Suppressor macrophage treated with lipopolysaccharide for 4 hours (primary cell): ENCODE measurements at places on chromosomes 2 and 18.

DNA sequence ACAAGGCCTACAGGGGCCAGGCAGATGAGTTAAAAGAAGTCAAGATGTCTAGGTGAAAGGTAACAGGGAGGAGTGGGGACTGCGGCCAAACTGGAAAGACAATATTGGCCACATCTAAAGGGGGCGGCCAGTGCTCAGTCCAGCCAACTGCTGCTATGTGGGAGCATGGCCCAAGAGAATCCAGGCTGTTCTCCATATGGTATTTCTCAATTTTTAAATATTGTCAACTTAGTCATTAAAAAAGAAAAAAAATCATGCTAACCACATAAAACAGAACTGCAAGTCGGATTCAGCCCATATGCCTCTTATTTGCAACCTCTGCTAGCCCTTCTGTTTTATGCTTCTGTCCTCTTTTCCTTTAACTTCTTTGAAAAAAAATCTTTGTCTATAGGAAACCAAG is 14.8 kb downstream of the TRABD2A start:
- DNase-seq, result no peak

- DNase-seq, result no peak
Observed at GRCh38 chr2:201228912-201229290, 31.4 kb upstream of the CASP8 start.

GRCh38 chr18:80086281-80086680 is 22.8 kb upstream of the ADNP2 start:
- no peak for DNase-seq

DNA sequence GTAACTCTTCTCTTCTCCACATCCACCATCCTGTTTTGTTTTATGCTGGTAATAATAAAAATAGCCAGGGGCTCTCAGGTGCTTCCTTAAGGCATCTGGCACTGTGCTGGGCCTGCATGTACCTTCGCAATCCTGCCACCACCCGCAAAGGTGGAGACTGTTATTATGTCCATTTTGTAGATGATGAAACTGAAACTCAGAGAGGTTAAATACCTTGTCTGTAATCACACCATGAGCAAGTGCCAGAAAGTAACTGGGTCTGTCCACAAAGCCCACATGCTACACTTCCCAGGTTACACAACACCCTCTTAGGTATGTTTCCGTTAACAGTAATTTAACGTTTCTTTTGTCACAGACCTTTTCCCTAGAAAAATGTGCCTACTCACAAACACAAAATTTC is 27.0 kb downstream of the NRP2 start:
- no peak for DNase-seq

DNA sequence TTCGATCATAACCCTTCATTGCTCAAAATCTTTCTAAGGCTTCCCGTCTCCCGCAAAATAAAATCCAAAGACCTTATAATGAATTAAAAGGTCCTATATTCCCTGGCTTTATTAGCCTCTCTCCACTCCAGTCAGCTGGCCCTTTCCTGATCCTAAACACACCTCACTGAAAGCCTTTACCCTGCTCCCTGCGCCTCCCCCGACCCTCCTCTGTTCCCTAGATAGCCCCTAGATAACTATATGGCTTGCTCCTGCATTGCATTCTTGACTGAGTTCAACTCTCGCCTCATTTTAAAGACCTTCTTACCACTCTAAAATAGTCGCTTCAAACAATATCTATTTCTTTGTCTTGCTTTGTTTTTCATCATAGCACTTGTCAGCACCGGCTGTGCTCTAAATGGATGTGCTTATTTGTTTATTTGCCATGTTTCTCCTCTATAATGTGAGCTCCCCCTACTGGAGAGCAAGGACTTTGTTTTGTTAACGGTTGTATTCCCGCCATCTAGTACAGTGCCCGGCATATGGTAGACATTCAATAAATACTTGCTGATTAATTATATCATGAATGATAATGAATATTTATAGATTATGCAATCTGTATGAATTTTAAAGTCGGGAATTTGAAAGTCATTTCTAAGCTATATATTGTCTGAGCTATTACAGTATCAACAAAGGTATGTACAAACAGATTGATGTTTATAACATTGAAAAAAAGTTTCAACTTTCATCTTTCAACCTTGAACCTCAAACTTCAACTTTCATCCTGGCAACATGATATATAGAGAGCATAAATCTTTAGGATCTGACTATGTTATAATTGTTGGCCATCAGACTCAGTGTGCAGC is 32.4 kb upstream of the VIT start:
- peak; percentile 66 for DNase-seq

DNA sequence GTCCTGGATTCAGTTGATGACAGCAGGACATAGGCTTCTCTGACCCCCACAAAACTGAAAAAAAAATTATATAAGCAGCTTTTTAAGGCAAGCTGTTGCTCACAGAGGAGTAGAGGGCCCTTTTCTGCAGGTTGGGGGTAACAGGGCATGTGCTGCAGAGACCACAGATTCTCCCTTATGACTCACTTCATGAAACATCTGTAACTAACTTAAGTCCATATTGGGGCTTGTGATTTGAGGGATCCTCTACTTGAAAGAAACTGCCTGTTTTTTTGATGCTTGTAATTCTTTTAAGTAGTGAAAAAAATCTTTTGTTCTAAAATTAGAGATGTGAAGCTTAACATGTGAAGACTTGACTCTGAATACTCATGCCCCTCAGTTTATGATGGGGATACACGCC is 33.4 kb downstream of the XRCC5 start:
- no peak for DNase-seq

DNA sequence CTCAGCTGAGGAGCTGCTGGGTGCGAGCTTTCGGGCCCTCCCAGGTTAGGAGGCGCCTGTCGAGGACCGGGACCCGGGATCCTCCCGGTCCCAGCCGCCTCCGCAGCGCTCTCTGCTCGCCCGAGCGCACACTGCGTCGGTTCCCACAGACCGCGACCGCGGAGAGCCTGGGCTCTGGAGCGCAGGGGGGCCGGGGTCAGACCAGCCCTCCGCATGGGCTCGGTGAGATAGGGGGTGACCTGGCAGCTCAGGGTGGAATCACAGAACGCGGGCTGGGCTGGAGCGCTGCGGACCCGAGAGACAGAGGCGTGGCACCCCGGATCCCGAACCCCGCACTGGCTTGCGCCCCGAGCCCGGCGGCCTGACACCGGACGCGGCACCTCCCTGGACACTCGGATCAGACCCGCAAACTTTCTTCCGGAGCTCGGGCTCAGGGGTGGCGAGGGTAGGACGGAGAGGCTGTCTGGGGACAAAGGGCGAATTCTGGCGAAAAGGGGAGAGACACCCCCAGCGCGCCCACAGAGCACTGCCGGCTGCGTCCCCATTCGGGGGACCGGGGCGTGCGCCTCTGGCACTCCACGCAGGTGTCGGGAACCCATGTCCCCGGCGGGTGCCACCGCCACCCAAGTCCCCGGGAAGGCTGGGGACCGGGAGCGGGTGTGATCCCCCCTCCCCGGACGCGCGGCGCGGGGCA is 612 bp downstream of the DIPK1C start:
- no peak for DNase-seq

GRCh38 chr2:233152541-233152940 is 92.4 kb downstream of the INPP5D start:
- DNase-seq, result no peak

DNA sequence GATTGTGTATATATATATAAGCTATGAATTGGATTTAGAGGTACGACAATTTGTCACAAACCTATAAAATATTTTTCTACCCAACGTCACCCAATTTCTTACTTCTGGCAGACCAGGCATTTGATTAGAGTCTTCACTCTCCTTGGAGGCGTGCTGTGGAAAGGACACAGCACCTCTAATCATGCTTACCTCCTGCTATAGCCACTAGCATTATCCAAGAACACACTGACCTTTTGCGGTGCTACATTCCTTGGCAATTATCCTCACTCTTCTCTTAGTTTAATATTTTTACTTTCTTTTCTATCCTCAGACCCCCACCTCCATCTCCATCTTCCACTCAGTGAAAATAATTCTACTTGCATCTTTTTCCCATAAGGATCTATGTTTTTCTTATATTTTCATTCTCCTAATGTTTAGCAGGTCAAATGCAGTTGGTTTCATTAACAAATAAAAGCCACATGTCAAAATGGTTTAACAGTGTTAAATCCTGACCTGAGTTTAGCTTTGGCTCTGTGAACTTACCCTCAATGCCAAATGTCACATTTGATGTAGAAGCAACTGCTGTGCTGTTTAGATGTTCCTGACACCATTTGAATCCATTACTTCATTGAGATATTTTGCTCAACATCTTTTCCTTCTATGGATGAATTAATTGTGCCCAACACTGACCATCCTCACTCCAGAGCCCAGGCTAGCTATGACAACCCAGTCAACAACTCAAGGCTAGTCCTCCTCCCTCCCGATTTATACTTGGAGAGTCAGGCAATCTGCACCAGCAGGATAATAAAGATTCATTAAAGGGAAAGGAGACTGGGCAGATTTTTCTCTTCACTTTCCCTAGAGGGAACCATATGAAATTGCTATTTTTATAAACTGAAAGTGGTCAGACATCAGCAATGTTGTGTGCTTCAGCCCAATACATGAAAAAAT is 240.5 kb downstream of the MREG start:
- DNase-seq, result no peak

- DNase-seq, result no peak
Observed at GRCh38 chr2:219250049-219250781, 2.8 kb upstream of the TUBA4B start.

- DNase-seq, result no peak
Observed at GRCh38 chr2:3483227-3483985, 35.9 kb downstream of the ADI1 start.

DNA sequence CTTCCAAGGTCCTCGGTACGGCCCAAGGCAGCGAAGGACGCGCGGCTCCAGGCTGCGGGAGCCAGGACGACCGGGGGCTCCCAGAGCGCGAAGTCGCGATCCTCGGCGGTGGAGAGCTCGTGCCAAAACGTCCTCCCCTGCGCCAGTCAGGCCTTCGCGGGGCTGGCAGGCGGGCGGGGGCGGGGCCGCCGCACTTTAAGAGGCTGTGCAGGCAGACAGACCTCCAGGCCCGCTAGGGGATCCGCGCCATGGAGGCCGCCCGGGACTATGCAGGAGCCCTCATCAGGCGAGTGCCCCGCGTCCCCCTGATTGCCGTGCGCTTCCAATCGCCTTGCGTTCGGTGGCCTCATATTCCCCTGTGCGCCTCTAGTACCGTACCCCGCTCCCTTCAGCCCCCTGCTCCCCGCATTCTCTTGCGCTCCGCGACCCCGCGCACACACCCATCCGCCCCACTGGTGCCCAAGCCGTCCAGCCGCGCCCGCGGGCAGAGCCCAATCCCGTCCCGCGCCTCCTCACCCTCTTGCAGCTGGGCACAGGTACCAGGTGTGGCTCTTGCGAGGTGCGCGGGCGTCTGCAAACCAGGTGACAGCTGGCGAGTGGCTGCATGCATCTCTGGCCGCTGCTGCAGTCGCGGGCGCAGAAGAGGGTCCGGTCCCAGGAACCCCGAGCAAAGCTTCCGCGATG is at the start of gene CIDEA:
TSS of gene CIDEA (plus strand) at position 226 of the 684 bp plus-strand sequence. CDS start at position 249, 23 bp downstream.
- no peak for DNase-seq

GRCh38 chr18:49021433-49022129 is 70.8 kb upstream of the SMAD7 start:
- DNase-seq, result peak; percentile 55

DNA sequence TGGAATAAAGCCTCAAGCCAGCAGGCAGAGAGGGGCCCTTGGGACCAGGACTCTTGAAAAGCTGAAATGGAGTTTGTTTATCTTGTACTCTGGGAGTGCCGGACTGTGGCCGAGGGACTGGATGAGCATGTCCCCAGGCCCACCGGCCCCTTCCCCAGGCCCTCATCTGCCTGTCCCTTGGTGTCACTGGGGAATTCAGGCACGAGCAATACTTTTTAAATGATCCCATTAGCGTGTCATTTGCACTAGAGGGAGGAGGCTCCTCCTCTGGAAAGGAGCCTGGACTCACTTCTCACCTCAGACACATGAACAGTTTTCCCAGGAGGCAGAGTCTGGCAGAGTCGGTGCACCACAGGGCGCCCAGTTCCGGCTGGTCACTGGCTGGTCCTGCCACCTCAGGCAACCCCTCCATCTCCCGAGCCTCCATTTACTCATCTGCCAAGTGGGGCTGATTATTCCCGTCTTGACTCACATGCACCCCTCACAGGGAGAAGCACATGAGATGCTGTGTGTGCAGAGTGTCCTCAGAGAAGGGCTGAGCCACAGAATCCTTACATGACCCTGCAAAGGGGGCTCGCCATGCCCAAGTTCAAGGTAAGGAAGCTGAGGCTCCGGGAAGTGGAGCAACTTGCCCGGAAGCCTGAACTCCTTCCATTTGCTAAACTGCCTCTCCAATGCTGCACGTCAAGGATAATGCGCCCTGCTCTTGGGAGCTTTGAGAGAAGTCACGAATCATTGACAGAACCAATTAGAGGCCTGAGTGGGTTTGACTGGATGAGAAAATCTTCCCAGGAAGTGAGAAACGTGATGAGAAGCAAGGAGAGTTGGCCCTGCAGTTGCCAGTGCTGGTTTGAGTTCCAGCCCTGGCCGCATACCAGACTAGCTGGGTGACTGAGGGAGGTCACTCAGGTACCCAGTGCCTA is 26.7 kb downstream of the CIB4 start:
- no peak for DNase-seq

GRCh38 chr2:180980943-180981911 is 822 bp downstream of the UBE2E3 start:
- DNase-seq, result peak; percentile 34

DNA sequence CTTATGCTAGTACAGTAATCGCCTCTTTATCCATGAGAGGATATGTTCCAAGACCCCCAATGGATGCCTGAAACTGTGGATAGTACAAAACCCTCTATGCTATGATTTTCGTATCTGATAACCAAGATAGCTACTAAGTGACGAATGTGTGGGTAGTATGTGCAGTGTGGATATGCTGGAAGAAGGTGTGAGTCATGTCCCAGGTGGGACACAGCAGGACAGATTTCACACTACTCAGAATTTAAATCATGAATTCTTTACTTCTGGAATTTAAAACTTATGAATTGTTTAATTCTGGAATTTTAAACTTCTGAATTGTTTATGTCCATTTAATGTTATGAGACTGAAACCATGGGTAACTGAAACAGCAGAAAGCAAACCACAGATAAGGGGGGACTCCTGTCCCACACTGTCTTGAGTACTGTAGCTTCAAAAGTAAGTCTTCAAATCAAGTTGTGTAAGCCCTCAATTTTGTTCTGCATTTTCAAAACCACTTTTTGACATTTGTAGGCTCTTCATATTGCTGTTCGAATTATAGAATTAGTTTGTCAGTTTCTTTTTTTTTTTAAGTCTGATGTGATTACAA is 116.0 kb downstream of the LTBP1 start:
- no peak for DNase-seq

DNA sequence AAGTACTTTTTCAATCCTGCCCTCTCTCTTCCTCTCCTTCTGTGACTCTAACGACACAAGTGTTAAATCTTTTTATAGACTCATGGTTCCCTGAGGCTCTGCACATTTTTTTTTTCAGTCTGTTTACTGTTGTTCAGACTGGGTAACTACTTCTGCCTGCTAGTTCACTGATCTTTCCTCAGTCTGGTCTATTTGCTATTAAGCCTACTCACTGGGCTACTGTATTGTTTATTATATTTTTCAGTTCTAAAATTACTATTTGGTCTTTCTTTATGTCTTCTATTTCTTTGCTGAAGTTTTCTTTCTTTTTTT is 21.3 kb downstream of the PPP3R1 start:
- DNase-seq, result no peak

GRCh38 chr18:74496508-74497323 is 553 bp downstream of the CNDP2 start:
- DNase-seq, result peak; percentile 62
